Stimulated activated naive B cell treated with anti-CD40 and anti-IgM and Interleukin-4, amounts not matched to agents 10 μg/mL and 1 μg/mL and 100 μg/mL, for 72 hours (primary cell): ENCODE measurements at places on chromosomes 1 and 21.

DNA sequence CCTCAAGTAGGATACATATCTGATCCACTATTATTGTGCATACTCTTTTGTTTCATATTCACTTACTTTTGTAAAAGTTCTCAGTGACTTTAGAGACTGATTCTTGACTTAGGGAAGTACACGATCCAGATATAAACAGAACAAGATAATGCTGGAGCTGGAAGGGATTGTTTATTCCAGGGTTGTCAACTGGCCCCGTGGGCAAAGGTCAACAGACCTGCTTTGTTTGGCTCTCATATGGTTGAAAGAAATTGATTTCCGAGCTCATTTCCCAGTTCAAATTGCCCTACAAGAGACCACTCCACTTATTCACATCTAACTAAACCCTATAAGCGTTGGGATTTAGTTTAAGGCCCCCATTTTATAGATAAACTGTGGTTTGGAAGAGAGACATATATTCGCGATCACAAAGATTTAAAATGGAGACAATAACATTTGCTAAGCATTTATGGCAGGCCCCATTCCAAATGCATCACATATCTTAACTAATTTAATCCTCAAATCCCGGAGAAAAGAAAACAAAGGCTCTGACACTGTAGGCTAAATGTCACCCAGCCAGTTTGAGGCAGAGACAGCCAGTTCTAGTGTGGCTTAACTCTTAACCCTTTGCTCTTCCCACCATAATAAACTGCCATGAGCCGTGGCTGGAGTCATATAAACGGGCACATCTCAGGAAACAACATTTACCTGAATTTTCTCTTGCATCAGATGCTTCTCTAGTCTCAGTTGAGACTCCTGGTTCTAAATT is 20.6 kb downstream of the REG4 start:
- no peak overlapping the region for H3K4me3 ChIP-seq
- no peak overlapping the region for H3K27ac ChIP-seq
- peaks cover 10% of the 10 kb centered on the region for H3K4me1 ChIP-seq
- no peak for DNase-seq
- no peaks in the 10 kb centered on the region for H3K36me3 ChIP-seq
- peaks cover 22% of the 10 kb centered on the region for H3K27me3 ChIP-seq

- H3K27me3 ChIP-seq, result no peaks in the 10 kb centered on the region
- no peak overlapping the region for H3K4me3 ChIP-seq
- peaks cover 61% of the 10 kb centered on the region for H3K4me1 ChIP-seq
Observed at GRCh38 chr1:107835151-107835670, 129.8 kb downstream of the VAV3 start.

DNA sequence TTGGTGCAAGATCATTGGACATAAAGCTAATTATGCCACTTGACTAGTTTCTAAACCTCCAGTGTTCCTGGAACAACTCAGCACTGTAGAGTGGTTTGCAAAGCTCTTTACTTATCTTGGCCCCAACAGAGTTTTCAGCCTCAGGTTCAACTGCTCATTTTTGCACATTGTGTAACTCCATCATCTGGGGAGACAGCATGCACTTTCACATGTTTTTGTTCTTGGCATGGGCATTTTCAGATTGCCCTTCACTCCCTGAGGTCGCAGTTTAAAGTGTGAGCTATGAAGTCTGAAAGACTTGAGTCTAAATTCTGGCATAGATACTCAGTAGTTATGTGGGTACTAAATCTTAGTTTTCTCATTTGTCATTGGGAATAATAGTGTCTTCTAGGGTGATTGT is 5.1 kb downstream of the USP16 start:
- H3K36me3 ChIP-seq, result peaks cover 43% of the 10 kb centered on the region
- H3K27ac ChIP-seq, result no peak overlapping the region
- H3K4me3 ChIP-seq, result no peak overlapping the region
- H3K27me3 ChIP-seq, result no peaks in the 10 kb centered on the region
- DNase-seq, result no peak

GRCh38 chr1:232422898-232423297 is 207.0 kb downstream of the SIPA1L2 start:
- no peak for DNase-seq
- H3K4me1 ChIP-seq, result no peaks in the 10 kb centered on the region
- H3K27me3 ChIP-seq, result no peaks in the 10 kb centered on the region
- no peak overlapping the region for H3K4me3 ChIP-seq

- H3K36me3 ChIP-seq, result no peaks in the 10 kb centered on the region
- DNase-seq, result no peak
- H3K27ac ChIP-seq, result no peak overlapping the region
- no peak overlapping the region for H3K4me3 ChIP-seq
- H3K27me3 ChIP-seq, result peaks cover 17% of the 10 kb centered on the region
Observed at GRCh38 chr1:181081395-181081794, 7.1 kb upstream of the IER5 start.

DNA sequence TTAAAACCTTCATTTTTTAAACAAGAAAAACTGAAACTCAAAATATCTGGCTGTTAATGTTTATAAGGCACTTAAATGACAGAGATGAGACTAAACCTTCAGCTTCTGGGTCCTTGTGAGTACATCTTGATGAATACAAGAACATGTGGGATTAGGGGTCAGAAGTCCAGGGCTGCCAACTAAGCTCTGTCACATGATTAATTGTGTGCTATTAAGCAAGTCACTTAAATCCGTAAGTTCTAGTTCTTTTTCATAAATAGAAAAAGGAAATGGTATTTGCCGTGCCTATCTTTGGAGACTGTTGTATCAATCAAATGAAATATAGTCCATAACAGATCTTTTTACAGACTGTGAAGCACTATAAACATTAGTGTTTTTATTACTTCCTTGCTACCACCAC is 43.2 kb upstream of the KCTD3 start:
- no peaks in the 10 kb centered on the region for H3K36me3 ChIP-seq
- no peaks in the 10 kb centered on the region for H3K4me1 ChIP-seq
- no peak overlapping the region for H3K4me3 ChIP-seq

- DNase-seq, result no peak
- H3K27me3 ChIP-seq, result peaks cover 9% of the 10 kb centered on the region
- no peak overlapping the region for H3K27ac ChIP-seq
- no peak overlapping the region for H3K4me3 ChIP-seq
- H3K36me3 ChIP-seq, result no peaks in the 10 kb centered on the region
Observed at GRCh38 chr1:55970526-55971110, 608.7 kb downstream of the PLPP3 start.

DNA sequence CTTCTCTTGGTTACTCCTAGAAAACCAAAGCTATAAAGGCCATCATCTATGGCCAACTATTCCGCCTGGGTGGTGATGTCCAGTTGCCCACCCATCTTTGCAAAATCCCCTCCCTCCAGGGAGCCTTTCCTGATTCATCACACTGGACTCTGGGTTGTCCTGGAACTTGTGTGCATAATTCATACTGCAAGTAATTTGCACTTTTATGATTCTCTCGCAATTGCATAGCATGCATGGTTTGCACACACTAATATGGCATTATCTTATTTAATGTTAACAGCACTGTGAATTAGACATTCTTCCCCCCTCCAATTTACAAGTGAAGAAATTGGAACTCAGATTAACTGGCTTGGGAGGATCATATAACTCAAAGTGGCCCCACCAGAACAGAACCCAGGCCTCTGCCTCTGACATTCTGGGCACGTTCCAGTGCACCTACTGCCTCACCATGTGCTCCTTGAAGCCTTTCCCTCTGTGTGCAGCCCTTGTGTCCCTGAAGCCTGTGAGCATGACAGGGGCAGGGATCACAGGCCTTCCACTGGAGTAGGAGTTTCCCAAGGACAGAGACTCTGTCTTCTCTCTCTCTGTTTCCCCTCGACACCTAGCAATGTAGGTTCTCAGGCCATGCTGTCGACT is 98.9 kb upstream of the IPO9 start:
- no peaks in the 10 kb centered on the region for H3K4me1 ChIP-seq
- H3K27ac ChIP-seq, result no peak overlapping the region
- no peaks in the 10 kb centered on the region for H3K36me3 ChIP-seq
- no peak overlapping the region for H3K4me3 ChIP-seq
